HT-29 (cell line): ENCODE measurements at places on chromosomes 12 and 14.

DNA sequence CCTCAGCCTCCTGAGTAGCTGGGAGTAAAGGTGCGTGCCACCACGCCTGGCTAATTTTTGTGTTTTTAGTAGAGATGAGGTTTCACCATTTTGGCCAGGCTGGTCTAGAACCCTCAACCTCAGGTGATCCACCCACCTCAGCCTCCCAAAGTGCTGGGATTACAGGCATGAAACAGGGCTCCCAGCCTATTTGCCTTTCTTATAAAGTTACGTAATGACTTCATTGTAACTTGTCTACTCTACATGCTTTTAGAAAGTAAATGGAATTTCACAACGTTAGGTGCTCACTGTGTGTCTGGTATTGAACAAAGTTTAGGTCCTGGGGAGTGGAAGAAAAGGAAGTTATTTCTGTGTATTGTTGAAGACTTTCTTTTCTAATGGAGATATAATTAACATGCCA, 12.5 kb downstream of the CFAP251 start:
- no peak for DNase-seq

GRCh38 chr14:55851301-55851700, 266.9 kb upstream of the PELI2 start:
- no peak for DNase-seq

DNA sequence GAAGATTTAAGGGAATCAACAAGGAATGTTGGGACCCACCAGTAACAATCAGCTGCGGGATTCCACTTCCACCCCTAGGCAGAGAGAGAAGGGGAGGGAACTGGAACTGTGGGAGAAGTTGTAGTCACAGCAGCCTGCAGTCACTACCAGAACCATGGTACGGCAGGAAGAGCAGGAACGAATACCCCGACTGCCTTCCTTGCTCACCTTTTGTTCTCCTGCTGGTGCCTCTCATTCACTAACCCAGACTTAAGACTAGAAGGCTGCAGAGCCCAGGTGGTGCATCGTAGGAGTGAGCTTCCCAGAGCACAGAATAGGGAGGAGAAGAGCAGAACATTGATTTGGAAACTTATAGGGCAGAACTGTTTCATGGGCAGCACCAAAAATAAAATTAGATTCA, 154.2 kb downstream of the DYRK2 start:
- DNase-seq = no peak

DNA sequence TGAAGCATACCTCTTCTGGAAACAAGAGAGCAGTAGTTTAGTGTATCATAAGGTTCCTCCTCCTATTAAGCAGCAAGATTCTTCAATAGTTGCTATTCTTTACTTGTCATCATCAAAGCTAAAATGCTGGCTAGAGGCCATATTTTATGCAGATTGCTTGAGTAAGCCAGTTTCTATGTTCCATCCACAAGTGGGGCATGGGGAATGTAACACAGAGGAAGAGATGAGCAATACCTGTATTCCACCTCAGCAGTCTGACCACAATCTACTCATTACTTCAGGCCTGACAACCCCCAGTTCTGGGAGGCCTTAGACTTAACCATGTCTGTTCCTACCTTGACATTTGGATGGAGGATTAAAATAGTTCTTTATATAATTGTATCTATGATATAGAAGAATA, 423.6 kb downstream of the BTG1 start:
- no peak for DNase-seq

DNA sequence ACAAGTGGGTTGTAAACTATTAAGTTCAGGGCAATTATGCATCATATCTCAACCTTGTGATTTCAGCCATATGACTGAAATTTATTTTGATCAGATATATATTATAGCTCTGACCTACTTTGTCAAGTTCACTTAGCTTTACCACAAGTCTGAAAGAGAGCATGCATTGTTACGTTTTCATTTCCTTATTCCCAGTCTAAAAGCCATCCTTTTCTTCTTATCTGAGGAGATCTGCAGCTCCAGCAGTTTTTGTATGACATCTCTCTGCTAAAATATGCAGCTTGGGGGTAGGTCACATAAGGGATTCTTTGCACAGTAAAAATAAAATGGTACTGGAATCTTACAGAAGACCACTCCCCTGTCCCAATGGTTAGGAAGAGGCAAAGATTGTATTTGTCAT, 1682.8 kb upstream of the FLRT2 start:
- DNase-seq = no peak

DNA sequence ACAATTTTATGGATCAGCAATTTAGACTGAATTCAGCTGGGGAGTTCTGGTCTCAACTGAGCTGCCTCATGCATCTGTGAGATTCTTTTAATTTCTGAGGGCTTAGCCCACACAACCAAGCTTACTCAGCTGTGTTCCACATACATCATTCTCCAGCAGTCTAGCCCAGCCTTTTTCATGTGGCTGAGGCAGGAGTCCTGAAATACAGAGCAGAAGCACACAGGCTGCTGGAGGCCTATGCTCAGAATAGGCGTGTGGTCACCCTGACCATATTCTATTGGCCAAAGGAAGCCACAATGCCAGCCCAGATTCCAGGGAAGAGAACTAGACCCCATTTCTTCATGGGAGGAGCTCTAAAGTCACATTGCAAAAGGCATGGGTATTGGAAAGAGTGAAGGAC, 72.3 kb upstream of the DHRS4 start:
- no peak for DNase-seq

- peak; percentile 57 for DNase-seq
These were observed 3.0 kb downstream of the SMCO3 start for GRCh38 chr12:14810953-14811483.

DNA sequence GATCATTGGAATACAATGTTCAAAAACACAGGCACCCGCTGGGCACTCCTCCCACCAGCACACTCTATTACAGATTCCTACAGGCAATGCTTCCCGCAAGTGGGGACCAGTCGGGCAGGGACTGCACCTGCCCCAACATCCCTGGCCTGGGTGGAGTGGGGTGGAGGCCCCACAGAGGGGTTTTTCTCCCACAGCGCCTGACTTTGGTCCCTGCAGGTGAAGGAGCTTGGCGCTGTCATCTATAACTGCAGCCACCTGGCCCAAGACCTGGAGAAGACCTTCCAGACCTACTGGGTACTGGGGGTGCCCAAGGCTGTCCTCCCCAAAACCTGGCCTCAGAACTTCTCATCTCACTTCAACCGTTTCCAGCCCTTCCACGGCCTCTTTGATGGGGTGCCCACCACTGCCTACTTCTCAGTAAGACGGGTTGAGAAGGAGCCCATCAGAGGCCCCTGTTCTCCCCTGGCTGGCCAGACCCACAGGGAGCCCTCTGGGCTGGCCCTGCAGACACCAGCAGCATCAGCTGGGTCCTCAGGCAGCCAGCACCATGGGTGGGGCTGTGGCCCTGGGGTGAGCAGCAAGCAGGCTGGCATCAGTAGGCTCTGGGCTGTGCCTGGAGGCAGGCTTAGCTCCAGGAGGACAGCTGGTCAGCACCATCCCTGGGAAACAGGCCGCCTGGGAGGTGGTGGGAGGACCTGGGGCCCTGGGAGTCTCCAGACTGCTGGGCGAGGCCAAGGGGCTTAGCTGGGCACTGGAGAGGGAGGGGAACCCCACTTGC, 6.0 kb downstream of the PLD4 start:
- no peak for DNase-seq

- DNase-seq = peak; percentile 81
These were observed 64.9 kb downstream of the STXBP6 start for GRCh38 chr14:24984846-24985589.

- no peak for DNase-seq
These were observed 45.7 kb upstream of the CPM start for GRCh38 chr12:68978678-68979077.
